ENCODE measurements at places on chromosomes 6 and 20. TPM values are rescaled to one million over a fixed set of nuclear protein-coding genes. Genes with fewer than 3 reads are reported as not detected.

The SAMD3 gene
- not detected for total RNA-seq

GRCh38 chr6:37965964-37966676, 146.6 kb downstream of the ZFAND3 start:
- no peak for DNase-seq
- no peak overlapping the region for H3K27ac ChIP-seq
- H3K4me3 ChIP-seq, result no peak overlapping the region
- H3K4me1 ChIP-seq, result peaks cover 20% of the 10 kb centered on the region

The KHDC3L gene
- not detected for total RNA-seq

The RIMS1 gene
- total RNA-seq, result 0.93 TPM

DNA sequence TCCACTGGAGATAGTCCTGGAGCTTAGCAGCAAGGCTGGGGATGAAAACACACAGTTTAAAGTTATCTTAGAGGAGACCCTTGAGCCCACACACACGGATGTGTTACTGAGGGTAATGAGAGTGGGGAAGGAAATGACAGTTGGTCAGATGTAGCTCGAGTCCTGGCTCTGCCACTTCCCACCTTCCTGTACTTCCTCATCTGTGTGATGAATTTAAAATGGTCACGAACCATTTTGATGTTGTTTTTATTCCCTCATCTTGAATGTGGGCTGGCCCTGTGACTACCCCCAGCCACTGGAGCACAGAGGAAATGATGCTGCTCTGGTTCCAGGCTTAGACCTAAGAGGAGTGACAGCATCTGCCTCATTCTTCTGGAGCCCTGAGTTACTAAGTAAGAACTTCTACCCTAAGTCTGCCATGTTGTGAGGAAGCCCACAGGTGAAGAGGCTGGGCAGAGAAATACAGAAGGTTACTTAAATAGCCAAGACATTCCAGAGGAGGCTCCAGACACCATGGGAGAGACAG, 141.2 kb downstream of the NRN1 start:
- H3K27ac ChIP-seq, result no peak overlapping the region
- H3K36me3 ChIP-seq, result no peaks in the 10 kb centered on the region
- no peak for DNase-seq
- no peak overlapping the region for H3K4me3 ChIP-seq

GRCh38 chr6:139679516-139680179, 305.2 kb upstream of the CITED2 start:
- H3K4me1 ChIP-seq, result peaks cover 9% of the 10 kb centered on the region
- H3K27me3 ChIP-seq, result no peaks in the 10 kb centered on the region
- H3K4me3 ChIP-seq, result no peak overlapping the region
- H3K36me3 ChIP-seq, result no peaks in the 10 kb centered on the region

The BEND6 gene
- total RNA-seq, result 0.38 TPM

GRCh38 chr6:134520181-134521115, 202.5 kb upstream of the SGK1 start:
- no peak overlapping the region for H3K4me3 ChIP-seq
- DNase-seq, result no peak
- H3K36me3 ChIP-seq, result no peaks in the 10 kb centered on the region
- no peaks in the 10 kb centered on the region for H3K27me3 ChIP-seq

The SIGLEC1 gene
- total RNA-seq, result 6.4 TPM

The CRISP3 gene
- total RNA-seq, result not detected

- DNase-seq, result no peak
- H3K4me1 ChIP-seq, result no peaks in the 10 kb centered on the region
- no peak overlapping the region for H3K4me3 ChIP-seq
- no peaks in the 10 kb centered on the region for H3K27me3 ChIP-seq
- no peak overlapping the region for H3K27ac ChIP-seq
- no peaks in the 10 kb centered on the region for H3K36me3 ChIP-seq
Observed at GRCh38 chr6:84633771-84634170, 130.6 kb downstream of the TBX18 start.

DNA sequence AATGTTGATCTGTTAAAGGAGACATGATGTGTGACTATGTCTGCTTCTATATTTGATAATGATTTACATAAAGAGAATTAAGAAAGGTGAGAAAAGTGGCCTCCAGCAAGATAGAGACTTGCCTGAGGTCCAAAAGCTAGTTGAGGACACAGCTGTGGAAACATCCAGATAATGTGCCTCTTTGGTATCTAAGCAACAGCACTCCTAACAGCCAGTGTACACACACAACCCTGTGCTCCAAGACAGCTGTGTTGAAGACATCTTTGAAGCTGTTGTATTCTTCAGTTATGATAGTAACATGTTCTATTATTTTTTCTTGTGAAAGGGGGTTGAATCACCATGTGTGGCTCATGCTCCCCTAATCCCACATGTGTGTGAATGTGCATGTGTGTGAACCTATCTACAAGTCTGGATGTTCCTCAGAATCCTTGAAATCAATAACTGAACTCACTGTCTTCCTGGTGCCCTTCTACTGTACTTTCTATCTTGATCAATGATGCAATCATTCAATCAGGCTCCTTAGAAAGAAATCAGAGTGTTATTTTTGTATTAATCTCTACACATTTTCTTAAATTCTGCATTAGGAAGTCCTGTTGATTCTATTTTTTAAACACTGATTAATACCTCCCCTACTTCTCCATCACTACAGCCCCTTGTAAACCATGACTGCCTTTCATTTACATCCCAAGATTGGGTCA, 116.7 kb upstream of the SSTR4 start:
- no peaks in the 10 kb centered on the region for H3K36me3 ChIP-seq
- H3K4me3 ChIP-seq, result no peak overlapping the region
- H3K27ac ChIP-seq, result no peak overlapping the region
- no peaks in the 10 kb centered on the region for H3K4me1 ChIP-seq

The PERP gene
- 53.9 TPM for total RNA-seq

- no peak overlapping the region for H3K4me3 ChIP-seq
- no peaks in the 10 kb centered on the region for H3K27me3 ChIP-seq
- H3K27ac ChIP-seq, result no peak overlapping the region
- H3K36me3 ChIP-seq, result no peaks in the 10 kb centered on the region
Observed at GRCh38 chr6:96610019-96610418, 47.1 kb downstream of the FHL5 start.

The ZNF311 gene
- 0.36 TPM for total RNA-seq

GRCh38 chr6:28357036-28357435, 7.3 kb downstream of the ZKSCAN3 start:
- H3K4me3 ChIP-seq, result no peak overlapping the region
- no peaks in the 10 kb centered on the region for H3K27me3 ChIP-seq
- H3K4me1 ChIP-seq, result peaks cover 35% of the 10 kb centered on the region
- H3K36me3 ChIP-seq, result peaks cover 24% of the 10 kb centered on the region
- no peak for DNase-seq
- no peak overlapping the region for H3K27ac ChIP-seq

- no peaks in the 10 kb centered on the region for H3K36me3 ChIP-seq
- no peak for DNase-seq
- peaks cover 2% of the 10 kb centered on the region for H3K27me3 ChIP-seq
- no peak overlapping the region for H3K4me3 ChIP-seq
Observed at GRCh38 chr6:53635322-53635721, 30.2 kb downstream of the KLHL31 start.

DNA sequence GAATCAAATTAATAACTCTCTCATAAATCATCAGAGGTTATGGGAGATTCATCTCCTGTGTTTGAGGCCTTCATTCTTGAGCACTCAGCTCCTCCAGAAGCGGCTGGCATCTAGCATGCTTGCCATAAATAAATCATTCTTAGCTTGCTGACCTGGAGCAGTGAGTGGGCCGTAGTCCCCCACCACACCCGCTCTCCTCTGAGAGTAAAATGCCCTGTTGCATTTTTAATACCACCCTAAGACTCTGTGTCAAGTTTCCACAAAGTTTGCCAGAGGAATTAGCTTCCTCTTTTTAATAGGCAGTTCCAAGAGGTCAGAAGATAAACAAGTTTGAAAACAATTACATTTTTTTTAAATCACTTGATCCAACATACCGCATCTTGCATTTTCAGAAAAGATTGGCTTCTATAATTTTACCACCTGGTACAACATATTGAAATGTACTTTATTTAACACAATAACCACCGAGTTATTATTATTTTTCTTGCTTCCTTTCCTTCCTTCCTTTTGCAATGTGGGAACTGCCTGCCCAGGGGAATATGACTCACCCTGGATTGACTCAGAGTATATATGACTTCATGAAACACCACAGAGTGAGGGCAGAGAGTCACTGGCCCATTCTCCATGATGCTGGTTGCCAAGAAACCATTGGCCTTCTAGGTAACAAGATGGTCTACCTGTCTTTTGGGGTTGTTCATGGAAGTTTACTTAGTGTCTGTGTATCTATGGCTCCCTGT, 29.4 kb upstream of the CLIC5 start:
- no peaks in the 10 kb centered on the region for H3K27me3 ChIP-seq
- H3K27ac ChIP-seq, result peak overlapping the region; percentile 76
- peak; percentile 32 for DNase-seq
- H3K4me1 ChIP-seq, result peaks cover 52% of the 10 kb centered on the region
- H3K4me3 ChIP-seq, result no peak overlapping the region
- no peaks in the 10 kb centered on the region for H3K36me3 ChIP-seq

- no peaks in the 10 kb centered on the region for H3K27me3 ChIP-seq
- H3K36me3 ChIP-seq, result no peaks in the 10 kb centered on the region
- no peak for DNase-seq
- H3K27ac ChIP-seq, result no peak overlapping the region
- H3K4me3 ChIP-seq, result no peak overlapping the region
Observed at GRCh38 chr6:128743974-128744765, 138.8 kb upstream of the LAMA2 start.

- H3K4me1 ChIP-seq, result no peaks in the 10 kb centered on the region
- H3K36me3 ChIP-seq, result no peaks in the 10 kb centered on the region
- no peak overlapping the region for H3K27ac ChIP-seq
Observed at GRCh38 chr6:139500977-139501376, 126.5 kb upstream of the CITED2 start.

DNA sequence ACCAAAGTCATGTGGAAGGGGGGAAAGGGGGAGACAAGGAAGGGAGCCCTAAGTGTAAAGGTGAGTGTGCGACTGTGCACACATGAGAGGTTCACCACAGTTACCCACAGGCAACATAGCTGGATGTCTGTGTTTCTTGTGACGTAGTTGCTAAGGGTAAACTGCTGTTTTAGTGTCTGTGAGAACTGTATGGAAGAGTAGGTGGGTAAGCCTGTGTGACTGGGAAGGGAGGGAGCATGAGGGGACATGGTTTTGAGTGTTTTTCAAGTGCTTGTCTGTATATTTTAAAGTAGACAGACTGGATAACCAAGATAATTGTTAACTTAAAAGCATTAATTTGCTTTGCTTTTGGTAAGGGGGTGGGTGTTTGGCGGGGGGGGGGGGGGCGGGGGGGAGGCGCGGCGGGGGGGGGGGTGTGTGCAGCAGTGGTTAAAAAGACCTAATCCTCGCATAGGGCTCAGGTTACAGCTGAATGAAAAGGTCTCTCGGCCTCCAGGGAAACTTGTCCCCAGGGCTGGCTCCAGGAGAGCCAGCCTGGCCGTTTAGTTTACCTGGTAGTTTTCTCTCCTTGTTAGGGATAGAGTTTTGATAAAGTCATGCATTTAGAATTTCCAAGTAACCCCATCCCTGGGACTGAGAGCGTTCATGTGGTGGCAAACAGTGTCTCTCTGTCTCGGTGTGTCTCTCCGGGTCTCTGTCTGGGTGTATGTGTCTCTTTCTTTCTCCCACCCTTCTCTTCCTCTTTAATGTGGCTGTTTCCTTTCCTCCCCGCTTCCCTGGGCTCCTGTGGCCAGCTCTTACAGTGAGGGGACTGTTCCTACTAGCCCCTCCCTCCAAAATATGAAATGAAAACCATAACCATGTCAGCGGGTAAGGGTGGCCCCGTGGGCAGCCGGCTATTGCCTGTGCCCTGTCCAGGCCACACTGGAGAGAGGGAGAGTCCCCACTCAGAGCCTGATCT, 3.4 kb downstream of the SCUBE3 start:
- no peak for DNase-seq
- peaks cover 85% of the 10 kb centered on the region for H3K4me1 ChIP-seq

The BPI gene
- total RNA-seq, result not detected

GRCh38 chr6:125224231-125224861, 70.8 kb downstream of the TPD52L1 start:
- no peaks in the 10 kb centered on the region for H3K36me3 ChIP-seq
- no peaks in the 10 kb centered on the region for H3K27me3 ChIP-seq
- no peak for DNase-seq
- peaks cover 61% of the 10 kb centered on the region for H3K4me1 ChIP-seq
- H3K4me3 ChIP-seq, result no peak overlapping the region
- H3K27ac ChIP-seq, result peak overlapping the region; percentile 80

DNA sequence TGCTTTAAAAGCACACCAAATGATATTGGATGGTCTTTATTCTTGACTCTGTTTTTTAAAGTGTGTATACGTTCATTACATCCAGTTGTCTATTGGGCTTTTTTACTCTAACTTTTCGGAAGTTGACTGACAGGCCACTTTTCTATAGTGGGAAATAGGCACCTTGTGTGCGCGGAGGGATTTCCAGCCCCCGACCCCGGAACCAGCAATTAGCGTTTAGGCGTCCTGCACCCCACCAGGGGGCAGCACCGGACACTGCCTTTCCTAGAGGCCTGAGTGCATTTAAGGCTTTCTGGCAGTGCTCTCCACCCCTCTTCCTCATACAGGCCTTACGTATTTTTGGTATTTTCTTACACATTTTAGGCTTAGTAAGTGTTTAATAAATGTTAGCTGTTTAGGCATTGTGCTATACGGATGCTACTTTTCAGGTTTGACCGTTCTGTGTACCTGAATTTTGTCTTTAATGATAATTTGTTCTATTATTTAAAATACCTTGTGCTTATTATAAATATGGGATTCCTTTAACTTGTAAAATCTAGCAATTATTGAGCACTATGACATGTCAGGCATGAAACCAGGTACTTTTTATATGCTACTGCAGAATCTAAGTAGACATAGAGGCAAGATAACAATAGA, 231.8 kb downstream of the BCKDHB start:
- no peak overlapping the region for H3K4me3 ChIP-seq
- peak; percentile 60 for DNase-seq
- no peaks in the 10 kb centered on the region for H3K27me3 ChIP-seq
- no peak overlapping the region for H3K27ac ChIP-seq
- H3K4me1 ChIP-seq, result peaks cover 6% of the 10 kb centered on the region

DNA sequence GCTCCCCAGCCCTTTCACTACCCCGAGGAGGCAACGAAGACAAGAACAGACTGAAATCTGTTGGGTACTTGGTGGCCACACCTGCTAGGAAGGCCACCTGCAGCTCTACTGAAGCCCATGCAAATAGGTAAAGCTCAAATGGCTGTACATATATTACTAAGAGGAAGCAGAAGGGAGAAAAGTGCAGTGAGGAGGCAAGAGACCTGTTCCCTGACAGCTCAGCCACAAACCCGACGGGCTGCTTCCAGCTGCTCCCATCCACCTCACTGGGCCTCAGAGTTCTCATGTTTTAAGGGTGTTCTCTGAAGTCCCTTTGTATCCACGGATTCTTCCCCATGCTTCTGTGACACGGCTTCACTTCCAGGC, 24.6 kb downstream of the TRAM2 start:
- H3K4me1 ChIP-seq, result peaks cover 69% of the 10 kb centered on the region
- no peaks in the 10 kb centered on the region for H3K36me3 ChIP-seq
- H3K27me3 ChIP-seq, result no peaks in the 10 kb centered on the region

- H3K27ac ChIP-seq, result no peak overlapping the region
- no peak overlapping the region for H3K4me3 ChIP-seq
- H3K36me3 ChIP-seq, result no peaks in the 10 kb centered on the region
- DNase-seq, result no peak
- peaks cover 7% of the 10 kb centered on the region for H3K27me3 ChIP-seq
- no peaks in the 10 kb centered on the region for H3K4me1 ChIP-seq
Observed at GRCh38 chr6:155004017-155004416, 8.9 kb downstream of the TIAM2 start.

- H3K27ac ChIP-seq, result peak overlapping the region; percentile 27
- H3K27me3 ChIP-seq, result peaks cover 40% of the 10 kb centered on the region
- H3K4me3 ChIP-seq, result no peak overlapping the region
- H3K4me1 ChIP-seq, result no peaks in the 10 kb centered on the region
- no peaks in the 10 kb centered on the region for H3K36me3 ChIP-seq
Observed at GRCh38 chr20:22411627-22412450, 172.5 kb downstream of the FOXA2 start.

GRCh38 chr6:158593670-158594069, 33.8 kb downstream of the TMEM181 start:
- H3K36me3 ChIP-seq, result peaks cover 65% of the 10 kb centered on the region
- H3K4me1 ChIP-seq, result no peaks in the 10 kb centered on the region
- no peak for DNase-seq
- no peak overlapping the region for H3K27ac ChIP-seq

Data from left ventricle myocardium inferior (tissue), 1 donor.